Activated CD8-positive, alpha-beta memory T cell treated with anti-CD3 and anti-CD28 coated beads for 4 hours (primary cell): ENCODE measurements at places on chromosomes 6 and 20.

GRCh38 chr6:32565511-32565910 is 24.1 kb downstream of the HLA-DRB1 start:
- DNase-seq: no peak

GRCh38 chr6:157954150-157955117 is 27.2 kb upstream of the SYNJ2 start:
- no peak for DNase-seq

- no peak for DNase-seq
These were observed 95.7 kb downstream of the LY86 start for GRCh38 chr6:6683969-6684833.

DNA sequence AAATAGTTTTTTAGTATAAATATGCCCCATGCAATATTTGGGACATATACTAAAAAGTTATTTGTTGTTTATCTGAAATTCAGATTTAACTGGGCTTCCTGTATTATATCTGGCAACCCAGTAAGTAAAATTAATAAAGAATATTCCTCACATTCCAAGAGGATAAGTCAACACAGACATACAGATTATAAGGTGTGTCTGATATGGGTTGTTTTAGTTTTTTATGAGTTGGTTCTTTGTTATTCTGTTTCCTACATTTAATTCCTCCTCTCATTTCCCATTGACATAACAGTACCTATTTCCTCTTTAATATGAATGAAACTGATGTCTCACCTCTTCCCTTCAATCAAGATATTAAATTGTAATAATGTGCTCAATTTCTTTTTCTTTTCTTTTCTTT is 1.7 kb upstream of the PLA2G7 start:
- no peak for DNase-seq

- no peak for DNase-seq
These were observed 833 bp downstream of the RAB5IF start for GRCh38 chr20:36606158-36607066.

GRCh38 chr6:1704711-1705110 is 95.0 kb downstream of the FOXC1 start:
- DNase-seq: no peak

DNA sequence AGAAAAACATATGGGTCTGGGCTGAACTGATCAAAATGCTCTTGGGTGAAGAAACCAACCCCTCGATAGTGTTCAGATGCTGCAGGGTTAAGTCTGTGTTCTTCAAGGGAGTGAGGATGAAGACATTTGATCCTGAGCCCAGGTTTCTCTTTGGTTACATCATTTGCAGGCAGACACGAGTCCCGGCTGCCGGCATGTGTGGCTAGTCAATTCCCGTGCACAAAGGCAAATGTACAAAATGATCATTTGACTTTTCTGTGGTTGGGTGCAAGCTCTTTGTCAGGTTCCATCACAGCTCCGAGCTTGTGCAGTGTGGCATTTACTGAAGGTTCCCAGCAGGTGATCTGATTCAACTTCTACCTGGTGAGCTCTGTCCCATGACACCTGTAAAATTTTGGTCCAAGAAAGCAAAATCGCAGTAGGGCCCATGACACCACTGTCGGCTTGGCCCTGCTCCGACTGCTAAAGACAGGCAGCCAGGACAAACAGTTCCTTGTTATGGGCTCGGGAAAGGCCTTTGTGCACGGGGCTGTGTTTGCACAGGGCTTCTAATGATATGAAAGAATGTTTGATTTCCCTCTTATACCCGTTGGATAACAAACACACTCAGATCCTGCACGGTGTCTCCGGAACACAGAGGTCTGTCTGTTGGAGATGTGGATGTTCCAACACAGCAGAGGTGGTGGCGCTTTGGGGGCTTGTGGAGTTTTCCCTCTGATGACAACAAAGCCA is 46.9 kb downstream of the GJA10 start:
- no peak for DNase-seq

GRCh38 chr20:48718786-48719578 is 108.8 kb downstream of the PREX1 start:
- DNase-seq: no peak

DNA sequence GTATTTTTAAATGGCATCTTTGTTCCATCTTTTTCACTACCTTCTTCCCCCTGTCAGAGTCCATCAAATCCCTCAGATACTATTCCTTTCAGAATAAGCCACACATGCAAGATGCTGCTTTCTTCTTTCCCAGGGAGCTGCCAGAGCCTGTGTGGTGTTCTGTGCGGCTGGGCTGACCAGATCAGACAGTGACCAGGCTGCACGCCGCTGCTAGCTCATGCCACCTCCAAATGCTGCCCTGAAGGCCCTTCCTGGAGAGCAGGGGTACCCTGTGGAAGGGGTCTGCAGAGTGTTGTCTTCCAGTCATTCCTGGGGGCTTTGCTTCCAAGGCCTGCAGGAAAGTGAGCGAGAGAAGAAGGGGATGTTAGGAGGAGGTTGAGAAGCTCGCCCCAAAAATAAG is 179.1 kb upstream of the SUPT3H start:
- no peak for DNase-seq

- DNase-seq: no peak
These were observed 125.9 kb upstream of the PRSS16 start for GRCh38 chr6:27121640-27122039.

DNA sequence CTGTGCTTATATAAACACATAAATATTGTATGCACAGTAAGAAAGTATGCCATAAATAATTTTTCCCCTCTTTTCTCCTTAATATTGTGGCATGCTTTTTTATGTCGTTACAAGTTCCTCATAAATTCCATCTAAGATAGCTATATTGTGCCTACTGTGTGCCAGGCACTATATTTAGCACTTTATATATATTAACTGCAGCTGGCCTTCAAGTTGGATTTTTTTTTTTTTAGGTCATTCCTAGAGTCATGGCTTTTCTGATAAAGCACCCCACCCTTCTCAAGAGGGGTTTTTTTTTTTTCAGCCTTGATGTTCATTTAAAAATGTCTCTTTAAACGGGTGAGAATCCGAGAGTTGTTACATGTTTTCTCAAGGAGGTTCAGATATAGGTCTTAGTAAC is 42.8 kb upstream of the RNF8 start:
- DNase-seq: no peak

DNA sequence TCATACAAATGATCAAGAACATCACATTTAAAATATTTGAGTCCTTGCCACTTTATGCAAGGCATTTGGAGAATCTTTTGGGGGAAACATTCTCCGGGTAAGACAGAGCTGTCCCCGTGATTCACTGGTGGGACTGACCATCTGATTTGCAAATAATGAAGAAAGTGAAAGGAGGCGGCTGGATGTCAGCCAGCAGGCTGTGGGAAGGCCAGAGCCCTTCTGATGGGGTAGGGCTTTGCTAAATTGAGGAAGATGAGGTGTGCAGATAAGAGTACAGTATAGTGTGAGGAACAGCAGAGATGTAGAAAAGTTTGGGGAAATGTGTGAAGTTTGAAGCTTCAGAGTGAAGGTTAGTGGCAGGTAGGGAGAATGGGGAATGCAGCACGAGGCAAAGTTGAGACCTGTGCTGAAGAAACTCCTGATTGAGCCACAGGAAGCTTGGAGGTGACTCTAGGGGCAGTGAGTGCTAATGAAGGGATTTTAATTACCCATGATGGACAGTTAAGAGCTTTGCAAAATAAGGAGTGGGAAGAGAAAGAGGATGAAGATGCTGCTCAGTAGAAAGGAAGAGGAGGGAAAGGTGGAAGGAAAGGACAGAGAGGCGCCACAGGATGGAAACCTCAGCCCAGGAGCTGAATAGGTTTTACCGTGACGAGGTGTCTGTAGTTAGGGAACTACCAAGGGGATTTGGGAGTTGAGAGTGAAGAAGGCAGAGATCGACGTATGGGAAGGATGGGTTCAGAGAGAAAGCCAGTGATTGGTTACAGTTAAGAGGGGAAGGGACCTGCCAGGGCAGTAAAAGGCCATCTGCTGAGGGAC is 68.7 kb downstream of the SNX9 start:
- no peak for DNase-seq

DNA sequence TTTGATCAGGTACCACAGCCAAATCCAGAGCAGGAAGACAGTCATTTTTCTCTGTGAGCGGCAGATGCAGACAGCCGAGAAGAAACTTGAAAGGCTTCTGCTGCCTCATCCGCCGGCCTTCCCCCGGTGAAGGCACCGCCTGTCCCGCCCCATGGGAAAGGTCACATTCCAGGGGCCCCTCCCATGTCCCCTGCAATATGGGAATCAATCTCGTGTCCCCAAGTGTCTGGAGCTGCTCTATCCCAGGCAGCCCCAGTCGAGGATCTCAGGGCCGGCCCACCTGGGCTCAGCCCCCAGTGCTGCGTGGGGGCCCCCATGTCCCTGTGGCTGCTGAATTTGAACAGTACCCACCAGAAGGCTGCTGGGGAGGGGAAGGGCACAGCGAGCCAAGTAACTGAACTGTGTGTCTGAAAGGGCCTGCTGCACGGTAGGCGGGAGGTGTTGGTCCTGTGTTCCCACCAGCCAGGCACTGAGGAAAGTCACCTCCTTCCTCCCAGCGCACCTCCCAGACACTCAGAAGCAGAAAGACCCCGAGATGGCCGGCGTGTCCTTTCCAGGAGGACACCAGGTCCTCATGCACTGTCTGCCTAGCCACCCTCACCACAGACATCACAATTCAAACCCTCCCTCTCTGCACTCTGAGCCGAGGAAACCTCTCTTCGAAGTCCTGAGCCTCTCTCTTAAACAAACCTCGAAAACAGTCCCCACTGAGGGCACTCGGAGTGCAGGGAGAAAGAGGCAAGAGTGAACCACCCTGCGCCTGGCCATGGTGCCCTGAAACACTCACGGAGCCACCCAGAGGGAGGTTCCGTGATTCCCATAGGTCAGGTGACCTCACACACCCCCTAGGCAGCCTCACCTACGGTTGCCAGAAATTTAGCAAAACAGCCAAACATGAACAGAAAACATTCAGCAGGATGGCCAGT is 99.3 kb downstream of the PSMB1 start:
- DNase-seq: no peak

GRCh38 chr6:128754658-128755256 is 128.2 kb upstream of the LAMA2 start:
- no peak for DNase-seq

DNA sequence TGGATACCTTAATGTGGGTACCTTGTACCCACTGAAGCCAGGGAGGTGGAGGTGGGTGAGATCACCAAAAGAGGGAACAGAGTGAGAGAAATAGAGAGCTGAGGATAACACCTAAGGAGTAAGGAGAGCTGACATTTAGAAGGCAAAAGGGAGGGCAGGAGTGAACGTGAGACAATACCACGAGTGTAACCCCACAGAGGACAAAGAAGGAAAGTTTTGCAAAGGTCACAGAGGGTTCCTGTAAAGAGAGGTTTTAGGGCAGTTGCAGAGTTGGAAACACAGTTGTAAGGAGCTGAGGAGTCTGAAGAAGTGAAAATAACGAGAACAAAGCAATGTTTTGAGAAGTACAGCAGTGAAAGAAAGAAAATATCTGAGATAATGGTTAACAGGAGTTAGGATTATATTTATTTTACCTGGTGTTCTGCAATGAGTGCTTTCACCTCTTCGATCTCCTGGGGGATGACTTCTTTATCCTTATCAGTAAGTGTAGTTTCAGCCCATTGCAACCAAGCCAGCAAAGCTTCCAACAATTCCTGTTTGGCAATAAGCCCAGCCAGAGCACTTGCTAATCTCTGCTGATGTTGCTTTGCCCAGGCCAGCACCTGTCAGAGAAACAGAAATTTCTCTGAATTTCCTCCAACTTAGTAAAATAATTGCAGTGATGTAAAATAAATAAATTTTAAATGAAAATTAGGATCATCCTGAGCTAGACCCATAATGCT is 166.8 kb downstream of the DST start:
- no peak for DNase-seq

GRCh38 chr20:38321959-38322598 is 18.1 kb downstream of the BPI start:
- DNase-seq: no peak
